Stimulated activated CD4-positive, alpha-beta T cell treated with anti-CD3 and anti-CD28 coated beads, Interleukin-2, amount 100 ng/mL, for 48 hours (primary cell): ENCODE measurements at places on chromosomes 11 and 22.
A peak's percentile ranks its signal among the peaks of the same experiment; 100 is the strongest.

DNA sequence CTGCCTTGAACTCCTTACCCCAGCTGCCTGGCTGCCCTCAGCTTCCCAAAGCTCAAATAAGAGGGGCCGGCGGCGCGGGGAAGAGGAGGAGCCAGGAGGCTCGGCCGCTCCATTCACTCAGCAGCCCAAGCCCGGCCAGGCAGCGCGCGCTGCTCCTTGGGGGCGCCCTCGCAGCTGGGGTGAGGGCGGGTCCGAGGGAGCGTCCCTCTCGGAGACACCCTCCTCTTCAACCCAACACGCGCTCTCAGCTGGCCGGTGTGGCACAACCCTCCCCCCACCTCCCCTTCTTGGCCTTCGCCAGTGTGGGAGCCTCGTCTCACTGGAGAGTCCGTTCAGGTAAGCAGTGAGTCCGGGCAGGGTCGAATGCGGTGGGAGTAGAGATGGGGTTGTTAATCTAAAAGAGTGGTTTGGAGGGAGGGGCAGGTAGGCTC, at the start of gene WT1:
TSS of gene WT1 (minus strand) at position 29 of the 431 bp plus-strand sequence.
- no peak for DNase-seq

GRCh38 chr11:87300640-87301380, 263.1 kb downstream of the TMEM135 start:
- no peak for DNase-seq

- DNase-seq: no peak
Observed at GRCh38 chr11:104124979-104125378, 39.0 kb downstream of the PDGFD start.

GRCh38 chr11:62122076-62122475, 1.7 kb upstream of the INCENP start:
- no peak for DNase-seq

- no peak for DNase-seq
Observed at GRCh38 chr22:49638001-49638400, 189.7 kb downstream of the BRD1 start.

DNA sequence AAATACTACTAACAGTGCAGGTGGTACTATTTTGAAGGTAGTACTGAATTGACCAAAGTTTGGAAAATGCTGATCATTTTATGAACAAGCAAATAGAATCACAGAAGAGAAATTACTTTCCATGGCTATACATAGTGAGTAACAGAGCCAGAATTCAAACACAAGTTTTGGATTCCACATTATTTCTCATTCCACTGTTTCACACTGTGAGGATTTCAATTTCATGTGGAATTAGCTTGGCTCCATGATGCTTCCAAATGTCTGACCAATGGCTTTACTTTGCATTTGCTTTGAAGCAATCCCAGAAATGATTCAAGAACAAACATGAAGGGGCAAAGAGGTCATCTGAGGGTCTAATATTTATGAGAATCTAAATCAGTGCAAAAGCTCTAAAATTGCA, 98.1 kb downstream of the BBOX1 start:
- DNase-seq: no peak

GRCh38 chr11:6992457-6993417, 27.4 kb downstream of the ZNF214 start:
- no peak for DNase-seq

DNA sequence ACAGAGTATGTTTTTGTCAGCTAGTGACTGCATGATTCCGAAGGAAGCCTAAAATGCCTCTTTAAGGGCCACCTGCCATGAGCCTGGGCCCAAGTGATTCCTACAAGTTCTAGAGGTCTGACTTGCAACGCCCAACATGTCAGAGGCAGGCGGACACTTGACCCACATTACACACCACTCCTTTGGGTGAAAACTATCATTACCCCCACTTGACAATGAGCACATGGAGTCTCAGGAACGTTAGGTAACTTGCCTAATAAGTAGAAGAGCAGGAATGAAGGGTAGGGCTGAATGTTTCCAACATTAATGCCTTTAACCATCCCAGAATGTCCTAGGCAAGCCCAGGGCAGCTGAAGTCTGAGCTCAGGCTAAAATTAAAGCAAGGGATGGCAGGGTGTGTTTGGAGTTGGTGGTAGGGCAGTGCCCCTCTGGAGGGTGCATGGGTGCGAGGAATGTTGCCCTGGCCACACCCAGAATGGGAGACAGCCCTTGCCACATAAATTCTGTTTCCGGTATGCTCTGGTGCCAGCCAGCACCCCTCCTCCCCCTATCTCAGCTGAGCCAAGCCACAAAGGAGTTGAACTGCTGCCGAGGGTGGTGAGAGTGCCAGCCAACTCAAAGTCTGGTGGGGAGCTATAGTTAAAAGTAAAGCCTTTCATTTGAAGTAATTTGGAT, 2.5 kb downstream of the PLAAT2 start:
- DNase-seq: no peak

DNA sequence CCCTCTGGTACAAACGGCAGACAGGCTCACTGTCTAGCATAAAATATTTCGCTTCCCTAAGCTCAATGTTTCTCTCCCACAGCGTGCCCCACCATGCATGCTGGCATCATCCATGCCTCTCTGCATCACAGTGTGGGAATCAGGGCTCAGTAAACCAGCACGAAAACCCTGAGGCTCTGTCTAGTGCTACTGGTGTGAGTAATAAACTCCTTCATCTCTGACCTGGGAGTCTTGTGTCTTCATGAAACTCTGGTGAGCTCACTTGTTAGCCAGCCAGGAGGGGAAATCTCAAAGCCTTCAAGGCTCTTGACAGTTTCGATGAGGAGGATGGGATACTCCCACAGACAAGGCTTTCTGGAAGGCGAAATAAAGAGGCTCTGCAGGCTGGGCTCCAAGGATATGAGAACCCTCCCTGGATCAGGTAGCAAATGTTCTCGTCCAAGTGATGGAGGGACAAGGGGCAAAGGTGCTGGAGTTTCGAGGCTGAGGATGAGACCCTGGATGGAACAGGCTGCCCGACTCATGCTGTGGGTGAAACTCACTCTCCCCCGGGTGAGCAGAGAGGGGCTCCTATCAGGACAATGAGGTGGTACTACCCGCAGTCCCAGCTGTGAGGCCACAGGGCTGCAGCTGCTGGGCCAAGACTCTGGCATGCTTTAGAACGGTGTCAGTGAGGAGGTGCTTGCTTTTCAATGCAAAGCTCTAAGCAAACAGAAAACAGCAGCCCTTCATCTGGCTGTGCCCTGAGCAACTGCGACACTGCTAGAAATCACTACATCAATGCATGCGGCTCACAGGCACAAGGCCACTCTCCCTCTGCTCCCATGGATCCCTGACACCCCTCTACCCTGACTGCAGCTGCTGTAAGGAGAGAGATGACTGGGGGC, 69.3 kb downstream of the SHANK2 start:
- no peak for DNase-seq

DNA sequence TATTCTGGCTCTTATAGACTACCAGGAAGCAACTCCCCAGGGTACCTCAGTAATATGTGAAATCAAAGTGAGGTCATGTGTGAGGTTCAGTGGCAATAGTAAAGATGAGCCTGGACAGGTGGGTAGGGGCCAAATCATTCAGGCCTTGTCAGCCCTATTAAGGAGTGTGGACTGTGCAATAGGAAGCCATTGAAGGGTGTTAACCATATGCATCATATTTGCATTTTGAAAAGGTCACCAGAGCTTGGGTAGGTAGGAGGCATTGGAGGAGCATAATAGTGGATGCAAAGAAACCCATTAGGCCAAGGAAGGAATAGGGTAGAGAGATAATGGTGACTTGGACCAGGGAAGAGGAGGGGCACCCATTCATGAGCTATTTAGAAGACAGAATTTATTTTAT, 8.4 kb upstream of the MRPL11 start:
- DNase-seq: no peak

GRCh38 chr11:31827455-31828206, 16.5 kb upstream of the PAX6 start:
- no peak for DNase-seq

DNA sequence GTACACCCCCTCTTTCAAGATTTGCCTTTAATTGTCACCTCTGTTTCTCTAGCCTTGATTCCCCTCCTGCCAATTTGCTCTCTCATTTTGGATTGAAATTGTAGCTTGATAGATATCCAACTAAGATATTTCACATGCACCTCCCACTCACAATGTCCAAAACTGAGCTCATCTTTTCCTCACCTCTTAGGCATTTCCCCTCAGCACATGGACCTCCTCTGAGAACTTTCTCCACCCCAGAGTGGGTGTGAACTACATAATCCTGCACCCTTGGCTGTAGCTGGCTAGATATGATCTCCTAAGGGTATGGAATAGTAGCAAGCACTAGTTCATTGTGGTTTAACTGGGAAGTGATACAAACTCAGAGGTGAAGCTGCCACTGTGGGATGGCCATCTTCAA, 91.5 kb upstream of the SESN3 start:
- DNase-seq: no peak

- DNase-seq: no peak
Observed at GRCh38 chr11:128467041-128467440, 120.3 kb downstream of the ETS1 start.

- no peak for DNase-seq
Observed at GRCh38 chr22:23276656-23277582, 96.6 kb downstream of the BCR start.

GRCh38 chr22:27747396-27748221, 53.9 kb downstream of the MN1 start:
- no peak for DNase-seq

DNA sequence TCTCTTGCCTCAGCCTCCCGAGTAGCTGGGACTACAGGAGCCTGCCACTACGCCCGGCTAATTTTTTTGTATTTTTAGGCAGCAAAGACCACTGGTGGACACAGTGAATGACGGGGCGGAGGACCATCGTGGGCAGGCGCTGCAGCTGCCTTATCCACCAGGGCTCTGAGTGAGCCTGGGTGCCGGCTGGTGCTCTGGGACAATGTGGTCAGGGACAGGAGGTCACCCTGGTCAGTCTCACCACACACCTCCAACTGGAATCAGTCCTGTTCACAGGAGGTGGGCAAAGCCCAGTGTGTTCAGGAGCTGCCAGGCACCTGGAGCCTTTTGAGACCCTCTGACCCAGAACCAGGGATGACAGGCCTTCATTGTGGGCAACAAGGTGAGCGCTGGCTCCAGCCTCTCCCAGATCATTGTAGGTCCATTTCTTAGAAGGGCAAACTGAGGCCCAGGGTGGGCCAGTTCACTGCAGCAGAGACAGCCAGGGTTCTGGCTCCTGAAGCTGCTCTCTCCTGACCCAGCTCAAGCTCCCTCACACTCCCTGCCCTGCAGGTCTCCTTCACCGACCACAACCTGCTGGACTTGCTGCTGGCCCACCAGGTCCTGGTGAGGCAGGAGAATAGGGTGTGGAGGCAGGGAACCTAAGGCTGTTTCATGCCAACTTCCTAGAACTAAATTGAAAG, 15.7 kb upstream of the CABP2 start:
- no peak for DNase-seq

- no peak for DNase-seq
Observed at GRCh38 chr11:86492370-86493010, 117.8 kb downstream of the CCDC81 start.

DNA sequence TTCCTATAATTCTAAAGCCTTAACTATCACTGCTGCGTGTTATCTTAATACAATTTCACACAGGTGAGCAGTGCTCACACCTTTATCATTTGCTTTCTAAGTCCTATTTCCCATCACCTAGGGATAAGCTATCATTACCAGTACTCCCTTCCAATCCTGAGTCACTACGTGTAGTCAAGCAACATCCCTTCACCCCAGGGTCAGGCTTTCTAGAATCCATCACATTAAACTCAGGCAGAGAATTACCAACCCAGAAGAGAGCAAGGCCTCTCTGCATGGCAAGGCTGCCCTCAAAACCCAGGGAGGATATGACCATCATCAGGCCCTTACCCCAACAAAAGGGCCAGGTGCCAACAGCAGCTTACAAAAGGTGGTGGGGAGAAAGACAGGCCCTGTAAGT, 9.8 kb downstream of the PACSIN2 start:
- DNase-seq: no peak

DNA sequence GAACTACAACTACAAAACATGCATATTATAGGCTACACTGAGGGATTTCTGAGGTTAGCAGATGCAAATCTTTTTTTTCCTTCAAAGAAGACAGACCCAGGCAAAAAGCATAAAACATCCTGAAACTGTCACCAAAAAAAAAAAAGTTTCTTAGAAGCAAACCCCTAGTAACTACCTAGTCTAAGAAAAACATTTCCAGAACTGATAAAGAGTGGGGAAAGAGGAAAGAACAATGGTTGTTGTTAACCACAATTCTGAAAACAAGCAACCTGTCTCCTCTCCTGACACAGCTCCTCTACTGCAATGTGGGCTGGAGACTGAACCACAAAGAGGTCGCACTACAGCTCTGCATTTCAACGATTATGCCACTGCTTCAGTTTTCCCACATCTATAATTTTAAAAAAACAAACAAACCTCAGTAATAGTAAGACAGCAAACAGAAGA, 15.0 kb downstream of the DENND5A start:
- DNase-seq: no peak

- DNase-seq: no peak
Observed at GRCh38 chr11:49302360-49302759, 94.0 kb upstream of the FOLH1 start.

GRCh38 chr11:111476366-111476765, 35.8 kb downstream of the BTG4 start:
- DNase-seq: no peak

DNA sequence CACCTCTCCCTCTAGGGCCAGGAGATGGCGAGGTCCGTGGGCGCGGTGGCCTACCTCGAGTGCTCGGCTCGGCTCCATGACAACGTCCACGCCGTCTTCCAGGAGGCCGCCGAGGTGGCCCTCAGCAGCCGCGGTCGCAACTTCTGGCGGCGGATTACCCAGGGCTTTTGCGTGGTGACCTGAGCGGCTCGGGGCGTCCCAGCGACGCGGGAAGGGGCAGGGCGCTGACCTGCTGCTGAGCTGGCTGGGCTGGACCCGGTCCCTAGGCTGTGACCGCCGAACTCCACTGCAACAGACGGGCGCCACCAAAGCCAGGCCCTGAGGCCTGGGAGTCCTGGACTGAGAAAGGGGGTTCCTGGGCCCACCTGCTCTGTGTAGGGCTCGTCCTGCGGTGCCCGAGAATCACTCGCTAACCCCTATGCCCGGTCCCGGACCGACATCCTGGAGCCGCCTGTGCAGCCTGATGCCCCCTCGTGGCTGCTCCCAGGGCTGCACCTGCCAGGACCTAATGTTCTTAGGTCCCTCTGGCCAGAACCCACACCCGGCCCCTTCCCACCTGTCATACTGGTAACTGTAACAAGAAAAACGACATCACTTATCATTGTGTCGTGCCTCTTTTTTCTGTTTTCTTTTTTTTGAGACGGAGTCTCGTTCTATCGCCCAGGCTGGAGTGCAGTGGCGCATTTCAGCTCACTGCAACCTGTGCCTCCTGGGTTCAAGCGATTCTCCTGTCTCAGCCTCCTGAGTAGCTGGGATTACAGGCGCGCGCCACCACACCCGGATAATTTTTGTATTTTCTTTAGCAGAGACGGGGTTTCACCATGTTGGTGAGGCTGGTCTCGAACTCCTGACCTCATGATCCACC, 15.0 kb downstream of the RHOD start:
- DNase-seq: peak; percentile 76
